Activated CD4-positive, alpha-beta memory T cell treated with anti-CD3 and anti-CD28 coated beads, Interleukin-2, amount 10 ng/mL, durations not matched to agents 7 days and 5 days (primary cell): ENCODE measurements at places on chromosomes 1 and 21. TPM values are rescaled to one million over a fixed set of nuclear protein-coding genes. Genes with fewer than 3 reads are reported as not detected.
A peak's percentile ranks its signal among the peaks of the same experiment; 100 is the strongest.

The LIX1L gene
- 51.0 TPM for total RNA-seq

The EPB41 gene
- total RNA-seq, result 97.6 TPM

The FCER1G gene
- 1.3 TPM for total RNA-seq

The DIO1 gene
- total RNA-seq, result not detected

The C1orf141 gene
- not detected for total RNA-seq

The KCNE1 gene
- not detected for total RNA-seq

DNA sequence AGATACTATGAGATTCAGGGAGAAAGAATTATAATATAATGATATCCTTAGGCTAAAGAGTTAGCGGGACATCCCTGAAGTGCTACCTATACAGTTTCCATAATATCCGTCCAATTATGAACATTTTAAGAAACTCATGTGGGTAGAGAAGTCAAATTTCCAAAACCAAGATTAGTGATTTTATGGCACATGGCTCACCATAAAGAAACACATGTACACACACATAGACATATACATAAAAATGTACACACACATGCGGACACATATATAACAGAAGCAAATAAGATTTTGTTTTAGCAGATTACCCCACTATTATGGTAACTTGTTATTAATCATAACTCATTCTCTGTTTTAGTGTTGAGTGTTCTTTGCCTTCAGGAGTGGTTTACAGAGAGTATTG is 566.7 kb upstream of the NEGR1 start:
- no peak for DNase-seq
- H3K4me3 ChIP-seq, result no peak overlapping the region
- no peaks in the 10 kb centered on the region for H3K36me3 ChIP-seq
- H3K4me1 ChIP-seq, result no peaks in the 10 kb centered on the region
- no peaks in the 10 kb centered on the region for H3K27me3 ChIP-seq
- H3K27ac ChIP-seq, result no peak overlapping the region

DNA sequence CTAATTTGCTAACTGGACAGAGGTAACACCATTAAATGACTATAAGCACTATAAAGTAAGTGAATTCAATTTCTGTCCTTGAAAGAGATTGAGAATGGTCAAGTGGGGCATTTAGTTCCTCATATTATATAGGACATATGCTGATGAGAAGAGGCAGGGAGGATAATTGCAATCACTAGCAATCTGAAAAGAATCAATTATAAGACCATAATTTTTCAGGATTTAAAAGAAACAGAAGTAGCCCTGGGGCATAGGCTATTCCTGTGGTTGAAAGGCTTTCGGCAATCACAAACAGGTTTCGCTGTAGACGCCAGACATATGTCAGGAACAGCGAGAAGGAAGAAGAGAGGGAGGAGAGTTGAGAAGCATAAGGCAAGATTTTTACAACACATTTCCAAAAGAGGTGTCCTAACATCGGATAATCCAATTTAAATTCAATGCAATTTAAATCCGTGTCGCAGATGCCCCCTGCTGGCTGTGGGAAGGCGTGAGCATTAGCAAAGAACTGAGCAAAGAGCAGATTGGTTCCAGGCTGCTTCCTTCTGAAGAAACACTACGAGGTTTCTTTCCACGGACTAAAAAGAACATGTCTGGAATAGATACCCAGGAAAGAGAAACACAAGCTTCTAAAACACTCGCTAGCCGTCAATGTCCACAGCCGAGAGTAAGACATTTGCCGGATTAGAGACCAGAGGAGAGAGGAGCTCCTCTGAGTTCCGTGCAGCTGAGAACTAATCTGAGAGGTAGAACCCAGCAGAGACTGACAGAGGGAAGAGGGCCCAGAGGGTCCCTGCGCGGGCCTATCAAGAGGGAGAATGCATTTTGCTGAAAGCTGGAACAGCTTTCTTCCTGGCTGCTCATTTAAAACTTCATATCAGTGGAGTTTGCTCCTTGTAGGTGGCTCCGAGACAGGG is 27.9 kb downstream of the RGS5 start:
- DNase-seq, result peak; percentile 41
- H3K27ac ChIP-seq, result no peak overlapping the region
- no peak overlapping the region for H3K4me3 ChIP-seq
- H3K4me1 ChIP-seq, result no peaks in the 10 kb centered on the region
- no peaks in the 10 kb centered on the region for H3K36me3 ChIP-seq
- peaks cover 1% of the 10 kb centered on the region for H3K27me3 ChIP-seq

GRCh38 chr21:35212393-35213127 is 163.5 kb upstream of the RUNX1 start:
- DNase-seq, result no peak
- no peaks in the 10 kb centered on the region for H3K36me3 ChIP-seq
- no peak overlapping the region for H3K27ac ChIP-seq
- no peak overlapping the region for H3K4me3 ChIP-seq
- H3K4me1 ChIP-seq, result no peaks in the 10 kb centered on the region
- H3K27me3 ChIP-seq, result peaks cover 2% of the 10 kb centered on the region

DNA sequence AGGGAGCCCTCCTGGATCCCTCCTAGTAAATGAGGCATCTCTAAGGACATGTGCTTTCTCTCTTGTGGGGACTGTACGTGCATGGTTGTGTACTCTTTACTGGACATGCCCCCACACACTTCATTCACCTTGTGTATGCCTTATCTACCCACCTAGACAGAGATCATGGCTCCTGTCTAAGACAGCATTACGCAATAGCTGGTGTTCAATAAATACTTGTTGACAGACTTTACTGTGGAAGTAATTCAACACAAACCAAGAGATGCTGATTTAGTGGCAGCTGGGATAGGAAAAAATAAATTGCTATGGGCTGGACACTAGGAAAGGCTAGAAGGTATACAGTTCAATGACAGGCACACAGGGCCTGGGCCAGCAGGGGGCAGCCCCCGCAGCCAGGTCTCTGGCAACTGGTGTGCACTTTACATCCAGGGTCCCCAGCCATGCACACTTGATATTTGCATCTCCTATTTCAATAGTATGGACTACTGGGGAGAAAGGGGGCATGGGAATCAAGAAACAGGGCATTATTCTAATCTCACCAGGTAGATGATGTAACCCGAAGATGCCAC is 24.2 kb downstream of the TRABD2B start:
- H3K4me1 ChIP-seq, result no peaks in the 10 kb centered on the region
- DNase-seq, result no peak
- H3K4me3 ChIP-seq, result no peak overlapping the region
- no peak overlapping the region for H3K27ac ChIP-seq
- no peaks in the 10 kb centered on the region for H3K36me3 ChIP-seq
- peaks cover 2% of the 10 kb centered on the region for H3K27me3 ChIP-seq

DNA sequence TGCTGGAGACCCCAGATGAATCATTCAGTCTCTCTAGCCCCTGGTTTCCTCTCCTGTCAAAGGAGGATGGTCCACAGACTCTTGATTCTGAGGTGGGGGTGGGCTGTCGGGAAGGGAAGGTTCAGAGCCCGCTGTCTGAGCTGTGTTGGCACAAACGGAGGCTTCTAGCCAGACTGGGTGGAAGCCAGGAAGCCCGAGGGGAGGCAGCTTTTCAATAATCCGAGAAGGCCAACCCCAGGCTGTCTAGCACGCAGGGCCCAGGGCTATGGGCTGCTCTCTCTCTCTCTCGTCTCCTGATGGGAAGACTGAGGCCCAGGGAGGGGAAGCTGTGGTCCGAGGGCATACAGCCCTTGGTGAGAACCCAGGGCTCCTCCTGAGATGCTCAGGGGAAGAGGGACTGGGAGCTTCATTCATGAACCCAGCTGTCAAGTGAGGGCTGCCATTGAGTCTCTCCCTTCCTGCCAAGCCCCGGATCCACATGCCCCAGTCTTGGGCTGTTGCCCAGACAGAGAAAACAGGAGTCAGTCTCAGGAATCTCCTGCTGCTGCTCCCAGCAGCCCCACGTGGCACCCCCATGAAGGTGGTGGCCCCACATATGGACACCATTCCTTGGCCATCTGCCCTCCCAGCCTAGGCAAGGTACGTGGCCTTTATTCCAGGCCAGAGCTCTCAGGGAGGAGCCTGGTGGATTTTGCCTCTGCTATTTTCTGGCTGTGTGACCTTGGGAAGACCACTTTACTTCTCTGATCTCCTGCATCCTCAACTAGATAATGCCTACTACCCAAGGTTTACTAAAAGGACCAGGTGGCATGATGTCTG is 44.4 kb downstream of the RAP1GAP start:
- H3K4me3 ChIP-seq, result no peak overlapping the region
- DNase-seq, result no peak
- peaks cover 6% of the 10 kb centered on the region for H3K4me1 ChIP-seq
- no peaks in the 10 kb centered on the region for H3K36me3 ChIP-seq

GRCh38 chr1:177471244-177471643 is 300.5 kb downstream of the BRINP2 start:
- no peaks in the 10 kb centered on the region for H3K27me3 ChIP-seq
- H3K4me3 ChIP-seq, result no peak overlapping the region
- no peak overlapping the region for H3K27ac ChIP-seq
- H3K4me1 ChIP-seq, result no peaks in the 10 kb centered on the region

GRCh38 chr1:228174482-228175315 is 9.1 kb downstream of the IBA57 start:
- H3K36me3 ChIP-seq, result no peaks in the 10 kb centered on the region
- no peak overlapping the region for H3K27ac ChIP-seq
- no peak overlapping the region for H3K4me3 ChIP-seq
- DNase-seq, result peak; percentile 45

GRCh38 chr1:1430992-1431844 is 4.3 kb upstream of the VWA1 start:
- H3K27ac ChIP-seq, result no peak overlapping the region
- DNase-seq, result no peak
- H3K27me3 ChIP-seq, result peaks cover 19% of the 10 kb centered on the region
- peaks cover 8% of the 10 kb centered on the region for H3K4me1 ChIP-seq
- H3K4me3 ChIP-seq, result no peak overlapping the region
- H3K36me3 ChIP-seq, result no peaks in the 10 kb centered on the region

- H3K4me1 ChIP-seq, result peaks cover 8% of the 10 kb centered on the region
- peaks cover 6% of the 10 kb centered on the region for H3K27me3 ChIP-seq
- H3K4me3 ChIP-seq, result no peak overlapping the region
- no peak for DNase-seq
- peaks cover 9% of the 10 kb centered on the region for H3K36me3 ChIP-seq
Observed at GRCh38 chr1:236486356-236487002, 37.3 kb upstream of the LGALS8 start.

DNA sequence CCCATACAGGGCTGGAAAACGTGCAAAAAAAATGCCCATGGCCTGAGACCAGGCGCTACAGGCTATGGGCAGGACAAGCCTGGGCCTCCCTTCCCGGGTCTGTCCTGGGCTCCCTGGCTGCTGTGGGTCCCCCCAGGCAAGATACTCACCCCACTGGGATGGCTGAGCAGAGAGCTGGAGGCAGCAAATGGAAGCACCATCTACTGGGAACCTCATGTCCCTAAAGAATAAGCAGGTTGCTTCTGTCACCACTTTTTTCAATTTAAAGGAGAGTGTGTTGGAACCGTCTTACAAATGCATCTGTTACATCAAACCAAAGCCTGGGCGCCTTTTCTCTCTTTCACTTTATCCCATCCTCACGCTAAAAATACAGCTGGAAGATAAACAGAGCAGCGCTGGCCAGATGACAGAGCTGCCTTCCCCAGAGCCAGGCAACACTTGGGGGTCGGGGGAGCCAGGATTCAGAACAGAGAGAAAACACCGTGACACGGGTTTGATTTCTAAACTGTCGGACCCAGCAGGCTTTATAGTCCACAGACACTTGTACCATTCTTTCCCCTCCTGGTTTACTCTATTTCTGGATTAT is 262.1 kb upstream of the VAMP3 start:
- H3K27ac ChIP-seq, result no peak overlapping the region
- H3K4me1 ChIP-seq, result no peaks in the 10 kb centered on the region
- H3K36me3 ChIP-seq, result no peaks in the 10 kb centered on the region

- H3K4me3 ChIP-seq, result no peak overlapping the region
- no peak for DNase-seq
- H3K27ac ChIP-seq, result no peak overlapping the region
- H3K27me3 ChIP-seq, result no peaks in the 10 kb centered on the region
- peaks cover 10% of the 10 kb centered on the region for H3K4me1 ChIP-seq
Observed at GRCh38 chr1:193658081-193658480, 471.7 kb upstream of the B3GALT2 start.

DNA sequence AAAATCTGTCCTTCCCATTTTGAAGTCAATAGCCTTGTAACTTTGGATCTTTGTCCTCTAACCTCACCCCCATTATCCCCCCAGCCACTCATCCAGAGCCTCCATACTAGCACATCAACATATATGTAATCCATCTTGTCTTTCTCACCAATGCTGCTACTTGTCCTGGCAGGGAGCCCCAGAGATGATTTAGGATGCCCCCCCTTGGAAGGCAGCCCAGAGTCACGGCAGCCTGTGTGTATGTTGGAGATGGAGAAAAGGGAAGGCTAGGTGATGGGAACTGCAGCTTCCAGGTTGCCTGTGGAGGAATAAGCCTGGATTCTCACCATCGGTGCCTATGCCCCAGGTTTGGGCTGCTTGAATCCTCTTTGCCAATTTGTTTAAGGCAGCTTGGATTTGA is 51.7 kb upstream of the SCMH1 start:
- H3K4me3 ChIP-seq, result no peak overlapping the region
- H3K4me1 ChIP-seq, result no peaks in the 10 kb centered on the region
- H3K27me3 ChIP-seq, result peaks cover 32% of the 10 kb centered on the region

- no peak overlapping the region for H3K27ac ChIP-seq
- no peak for DNase-seq
- H3K27me3 ChIP-seq, result no peaks in the 10 kb centered on the region
Observed at GRCh38 chr1:20867062-20867461, 80.0 kb upstream of the HP1BP3 start.

DNA sequence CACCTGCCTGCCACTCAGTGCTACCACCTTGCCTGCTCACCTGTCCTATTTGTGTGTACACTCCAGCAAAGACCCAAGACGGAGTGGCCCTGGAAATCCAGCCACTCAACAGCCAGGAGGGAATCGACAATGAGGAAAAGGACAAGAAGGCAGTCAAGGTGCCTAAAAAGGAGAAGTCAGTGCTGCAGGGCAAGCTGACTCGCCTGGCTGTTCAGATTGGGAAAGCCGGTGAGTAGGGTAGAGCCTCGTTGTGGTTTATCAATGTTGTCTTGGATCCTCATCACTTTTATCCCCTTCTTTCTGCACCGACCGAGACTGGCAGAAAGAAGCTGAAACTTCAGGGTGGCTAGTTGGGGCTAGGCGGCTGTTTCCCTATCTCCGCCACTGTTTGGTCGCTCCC is 61.4 kb upstream of the LAX1 start:
- DNase-seq, result no peak
- H3K4me1 ChIP-seq, result peaks cover 16% of the 10 kb centered on the region
- H3K4me3 ChIP-seq, result no peak overlapping the region

- no peak for DNase-seq
- H3K27me3 ChIP-seq, result no peaks in the 10 kb centered on the region
- H3K4me1 ChIP-seq, result no peaks in the 10 kb centered on the region
- H3K4me3 ChIP-seq, result no peak overlapping the region
Observed at GRCh38 chr1:193014400-193014799, 44.8 kb downstream of the UCHL5 start.

- no peak overlapping the region for H3K4me3 ChIP-seq
- no peak overlapping the region for H3K27ac ChIP-seq
- no peak for DNase-seq
- peaks cover 15% of the 10 kb centered on the region for H3K4me1 ChIP-seq
Observed at GRCh38 chr1:21491488-21492355, 17.5 kb upstream of the ALPL start.

- no peaks in the 10 kb centered on the region for H3K4me1 ChIP-seq
- peaks cover 7% of the 10 kb centered on the region for H3K27me3 ChIP-seq
- no peak overlapping the region for H3K4me3 ChIP-seq
- no peak for DNase-seq
Observed at GRCh38 chr1:13965770-13966398, 265.9 kb downstream of the PRDM2 start.

- H3K4me1 ChIP-seq, result no peaks in the 10 kb centered on the region
- no peaks in the 10 kb centered on the region for H3K36me3 ChIP-seq
- H3K27me3 ChIP-seq, result no peaks in the 10 kb centered on the region
- H3K4me3 ChIP-seq, result no peak overlapping the region
- DNase-seq, result no peak
Observed at GRCh38 chr1:226034482-226034881, 28.0 kb upstream of the H3-3A start.
